Karpas-422 (cell line): ENCODE measurements at places on chromosomes 13 and 19. TPM values are rescaled to one million over a fixed set of nuclear protein-coding genes. Genes with fewer than 3 reads are reported as not detected.

DNA sequence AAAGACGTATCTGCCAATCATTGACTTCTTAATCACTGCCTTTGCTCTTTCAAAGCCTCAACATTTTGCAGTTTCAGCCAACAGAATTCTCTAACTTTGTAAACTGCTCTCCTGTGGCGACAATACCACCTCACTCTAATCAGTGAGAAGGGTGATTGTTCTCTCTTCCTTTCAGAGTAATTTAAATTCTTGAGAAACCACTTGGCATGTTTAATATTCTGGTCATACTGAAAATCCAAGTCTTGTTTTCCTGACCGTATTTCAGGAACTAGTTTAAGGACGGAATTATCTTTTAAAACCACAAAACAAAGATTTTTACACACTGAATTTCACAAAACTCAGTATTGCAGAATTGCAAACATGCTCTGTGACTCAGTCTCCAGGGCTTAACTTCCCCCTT, 5.2 kb upstream of the CDC16 start:
- H3K27me3 ChIP-seq: no peaks in the 10 kb centered on the region
- H3K4me3 ChIP-seq: no peak overlapping the region
- H3K36me3 ChIP-seq: no peaks in the 10 kb centered on the region
- no peak overlapping the region for H3K27ac ChIP-seq

GRCh38 chr13:73776151-73776785, 357.9 kb downstream of the KLF12 start:
- H3K4me1 ChIP-seq: peaks cover 8% of the 10 kb centered on the region
- H3K4me3 ChIP-seq: no peak overlapping the region
- H3K27ac ChIP-seq: no peak overlapping the region
- no peak for DNase-seq

The CGB3 gene
- total RNA-seq: not detected in 2 replicates

DNA sequence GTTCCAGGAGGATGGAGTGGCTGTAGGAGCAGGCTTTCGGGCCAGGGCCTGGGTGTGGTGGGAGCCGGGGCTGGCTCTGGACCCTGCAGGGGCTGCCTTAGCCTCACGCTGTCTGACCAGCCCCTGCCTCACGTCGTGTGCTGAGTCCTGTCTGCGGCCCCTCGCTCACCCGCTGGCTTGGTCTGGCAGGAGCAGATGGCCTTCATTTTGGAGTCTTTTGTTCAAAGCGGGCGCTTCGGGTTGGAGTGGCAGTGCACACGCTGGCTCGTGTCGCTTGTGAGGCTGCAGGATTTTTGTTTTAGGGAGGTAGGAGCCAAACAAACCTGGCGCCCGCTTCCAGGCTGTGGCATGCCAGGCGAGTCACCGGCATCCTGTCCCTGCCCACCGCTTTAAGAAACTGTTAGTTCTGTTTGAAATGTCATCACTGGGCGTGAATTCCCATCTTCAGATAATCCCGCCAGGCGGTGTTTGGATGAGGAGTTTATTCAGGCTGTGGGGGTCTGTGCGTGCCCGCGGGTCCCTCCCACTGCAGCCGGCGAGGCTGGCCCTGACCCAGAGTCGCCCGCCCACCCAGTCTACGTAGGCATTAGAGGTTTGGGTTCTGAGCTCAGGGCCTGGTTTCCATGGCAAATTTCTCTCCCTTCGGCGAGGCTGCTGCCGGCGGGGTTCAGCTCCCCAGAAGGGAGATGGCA, 89.8 kb downstream of the KDM4B start:
- H3K4me1 ChIP-seq: peaks cover 2% of the 10 kb centered on the region
- H3K4me3 ChIP-seq: no peak overlapping the region
- no peak for DNase-seq
- H3K27me3 ChIP-seq: no peaks in the 10 kb centered on the region
- peaks cover 7% of the 10 kb centered on the region; the same call in 1 of the 2 replicates for H3K36me3 ChIP-seq

GRCh38 chr13:87837946-87838345, 166.8 kb downstream of the SLITRK5 start:
- H3K36me3 ChIP-seq: no peaks in the 10 kb centered on the region
- no peak for DNase-seq
- no peaks in the 10 kb centered on the region for H3K27me3 ChIP-seq
- H3K27ac ChIP-seq: no peak overlapping the region
- no peak overlapping the region for H3K4me3 ChIP-seq
- peaks cover 7% of the 10 kb centered on the region for H3K4me1 ChIP-seq

The ATP4B gene
- total RNA-seq: not detected in 2 replicates

The TMEM59L gene
- total RNA-seq: 0.43 and 2.5 TPM in 2 replicates

DNA sequence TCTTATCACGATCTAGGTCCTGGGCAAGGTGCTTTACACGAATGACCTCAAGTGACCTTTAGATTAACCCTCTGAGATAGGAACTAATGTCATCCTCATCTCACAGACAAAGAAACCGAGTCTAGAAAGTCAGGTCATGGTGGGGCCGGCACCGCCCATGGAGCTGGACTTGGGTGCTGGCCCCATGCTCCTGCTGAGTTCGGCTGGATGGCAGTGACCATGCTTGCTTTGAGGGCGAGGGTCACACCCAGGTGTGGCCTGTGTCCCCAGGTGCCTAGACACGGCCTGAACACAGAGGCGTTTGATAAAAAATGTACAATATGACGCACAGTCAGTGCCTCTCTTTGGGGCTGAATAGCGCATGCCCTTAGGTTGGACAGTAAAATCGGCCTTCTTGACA, 26.8 kb downstream of the COL4A2 start:
- no peaks in the 10 kb centered on the region for H3K36me3 ChIP-seq
- no peak overlapping the region for H3K27ac ChIP-seq
- no peaks in the 10 kb centered on the region for H3K27me3 ChIP-seq
- no peaks in the 10 kb centered on the region for H3K4me1 ChIP-seq
- no peak for DNase-seq
- no peak overlapping the region for H3K4me3 ChIP-seq
